A549 (cell line): ENCODE measurements at places on chromosomes 7 and 10. TPM values are rescaled to one million over a fixed set of nuclear protein-coding genes. Genes with fewer than 3 reads are reported as not detected.

Gene TSPAN15
- 49.3 to 60.2 TPM (median 54.4 TPM) in 3 replicates for polyA plus RNA-seq

Gene CDC14C
- 0.05 to 0.06 TPM in 2 of 3 replicates, not detected in the other for polyA plus RNA-seq

Gene ASB4
- polyA plus RNA-seq = 0.80 to 1.4 TPM (median 1.00 TPM) in 3 replicates

Gene DKK1
- polyA plus RNA-seq = 109 to 122 TPM (median 117 TPM) in 3 replicates

Gene FAM25C
- 0.70 to 0.73 TPM in 2 of 3 replicates, not detected in the other for polyA plus RNA-seq

Gene MRC1
- polyA plus RNA-seq = 0.01 to 0.03 TPM in 2 of 3 replicates, not detected in the other

Gene RAMP3
- not detected in 3 replicates for polyA plus RNA-seq

Gene FOXP2
- polyA plus RNA-seq = not detected in 3 replicates

Gene ATP6V0E2
- polyA plus RNA-seq = 40.3 to 44.9 TPM (median 44.5 TPM) in 3 replicates

Gene TBL2
- 41.8 to 46.4 TPM (median 45.9 TPM) in 3 replicates for polyA plus RNA-seq

Gene EPHB4
- polyA plus RNA-seq = 25.7 to 32.9 TPM (median 30.4 TPM) in 3 replicates

Gene CCL24
- polyA plus RNA-seq = not detected in 3 replicates
